ENCODE measurements at places on chromosomes 1 and 21. TPM values are rescaled to one million over a fixed set of nuclear protein-coding genes. Genes with fewer than 3 reads are reported as not detected.

- no peak for DNase-seq
Observed at GRCh38 chr1:163875200-163875926, 553.6 kb downstream of the NUF2 start.

DNA sequence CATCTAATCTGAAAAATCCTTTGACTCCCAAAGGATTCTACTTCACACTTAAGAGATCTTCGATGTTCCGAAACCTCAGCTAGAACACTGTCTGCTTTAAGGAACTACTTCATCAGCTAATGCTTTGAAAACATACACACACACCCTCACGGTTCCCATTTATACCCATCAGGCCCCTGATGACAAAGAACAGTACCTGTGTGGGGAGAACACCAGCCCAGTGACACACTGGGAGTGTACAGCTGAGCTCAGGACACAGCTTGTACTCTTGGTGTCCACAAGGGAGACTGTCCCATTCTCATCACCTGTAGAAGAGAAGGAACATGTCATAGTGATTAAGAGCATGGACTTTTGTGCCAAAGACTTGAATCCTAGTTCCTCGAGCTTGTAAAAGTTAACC is 6.6 kb downstream of the WDR77 start:
- no peak for DNase-seq

GRCh38 chr1:244836135-244836521 is 670 bp downstream of the COX20 start:
- no peak for DNase-seq

DNA sequence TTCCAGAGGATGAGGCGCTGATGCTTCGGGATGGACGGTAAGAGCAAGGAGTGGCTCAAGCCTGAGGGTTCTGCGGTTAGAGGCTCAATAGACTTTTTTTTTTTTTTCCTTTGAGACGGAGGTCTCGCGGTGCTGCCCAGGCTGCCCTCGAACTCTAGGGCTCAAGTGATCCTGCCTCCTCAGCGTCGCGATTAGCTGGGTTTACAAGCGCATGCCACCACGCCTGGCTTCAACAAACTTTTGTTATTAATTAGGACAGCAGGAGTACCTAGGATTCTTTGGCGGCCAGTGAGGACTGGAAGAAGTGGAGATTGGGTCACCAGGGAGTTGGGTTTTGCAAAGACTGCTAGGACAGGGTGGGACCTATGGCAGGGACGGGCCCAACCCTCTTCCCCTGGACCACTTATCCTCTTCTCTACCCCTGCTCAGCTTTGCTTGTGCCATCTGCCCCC is 587 bp downstream of the SCNM1 start:
- no peak for DNase-seq

- DNase-seq = no peak
Observed at GRCh38 chr1:62516600-62516999, 79.8 kb downstream of the USP1 start.

The CD53 gene
- polyA plus RNA-seq = 10.3 TPM
